ENCODE measurements at places on chromosomes 2 and 18.

DNA sequence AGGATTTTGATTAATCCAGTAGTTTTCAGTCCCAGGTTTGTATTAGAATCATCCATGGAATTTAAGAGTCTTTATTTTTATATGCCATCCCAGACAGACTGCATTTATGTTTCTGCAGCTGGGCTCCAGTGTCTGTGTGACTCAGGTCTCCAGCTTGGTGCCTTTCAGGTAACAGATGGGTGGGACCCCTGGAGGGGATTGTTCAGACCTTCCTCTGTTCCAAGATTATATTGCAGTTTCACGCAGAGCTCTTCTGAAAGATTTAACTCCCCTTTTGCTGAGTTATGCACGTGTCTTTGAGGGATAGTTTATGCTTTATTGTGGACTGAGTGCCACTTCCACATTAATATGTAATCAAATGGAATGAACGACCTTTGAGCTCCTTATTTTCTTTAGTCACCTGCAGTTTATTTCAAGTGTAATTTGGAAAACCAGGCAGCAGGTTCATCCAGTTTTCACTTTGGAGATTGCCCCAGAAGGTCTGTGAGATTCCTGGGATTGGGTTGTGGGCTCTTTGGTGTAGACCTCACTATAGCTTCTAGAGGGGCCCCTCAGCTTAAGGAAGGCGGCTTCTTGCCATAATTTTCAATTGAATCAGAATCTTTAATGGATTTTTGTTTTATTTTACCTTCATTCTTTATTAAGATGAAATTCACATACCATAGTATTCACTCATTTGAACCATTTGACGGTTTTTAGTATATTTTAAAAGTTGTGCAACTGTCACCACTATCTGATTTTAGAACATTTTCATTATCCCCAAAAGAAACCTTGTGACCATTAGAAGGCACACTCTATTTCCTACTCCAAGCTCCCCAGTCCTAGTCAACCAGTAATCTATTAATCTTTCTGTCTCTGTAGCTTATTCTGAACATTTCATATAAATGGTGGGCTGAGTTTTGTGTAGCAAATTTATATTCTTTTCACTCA, 135.0 kb downstream of the WDSUB1 start:
- no peak for DNase-seq

DNA sequence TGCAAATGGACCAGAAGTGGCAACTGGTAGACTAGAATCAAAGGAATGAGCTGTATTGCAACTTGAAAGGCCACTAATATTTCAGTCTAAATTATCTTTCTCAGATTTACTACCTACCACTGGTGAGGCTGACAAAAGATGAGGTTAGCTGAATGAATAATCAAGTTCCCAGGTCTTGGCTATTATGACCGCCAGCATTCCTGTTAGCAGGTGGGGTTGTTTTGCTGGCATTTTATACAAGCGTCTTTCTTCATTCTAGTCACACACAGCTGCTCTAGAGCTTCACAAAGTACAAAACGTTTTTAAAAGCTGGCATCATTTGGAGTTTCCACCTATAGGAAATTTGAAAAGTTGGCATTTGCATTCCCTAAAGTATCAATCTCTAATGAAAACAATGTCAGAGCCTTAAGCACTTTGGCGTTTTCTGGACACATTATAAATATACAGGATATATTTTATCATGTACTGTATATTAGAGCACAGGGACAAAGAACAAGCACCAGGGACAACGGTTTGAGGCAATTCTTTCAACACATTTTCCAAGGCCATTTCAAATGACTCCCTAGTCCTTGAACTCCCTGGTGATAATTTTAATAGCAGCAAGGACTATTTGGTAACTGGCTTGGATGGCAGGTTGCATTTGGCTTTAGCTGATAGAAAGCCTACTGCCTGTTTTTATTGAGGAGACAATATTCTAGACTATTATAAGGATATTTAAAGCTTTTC, 410.2 kb upstream of the CHST9 start:
- no peak for DNase-seq

- DNase-seq = no peak
These were observed 336.4 kb downstream of the EIPR1 start for GRCh38 chr2:3041246-3041645.

GRCh38 chr2:173241643-173242042, 113.0 kb upstream of the CDCA7 start:
- no peak for DNase-seq

DNA sequence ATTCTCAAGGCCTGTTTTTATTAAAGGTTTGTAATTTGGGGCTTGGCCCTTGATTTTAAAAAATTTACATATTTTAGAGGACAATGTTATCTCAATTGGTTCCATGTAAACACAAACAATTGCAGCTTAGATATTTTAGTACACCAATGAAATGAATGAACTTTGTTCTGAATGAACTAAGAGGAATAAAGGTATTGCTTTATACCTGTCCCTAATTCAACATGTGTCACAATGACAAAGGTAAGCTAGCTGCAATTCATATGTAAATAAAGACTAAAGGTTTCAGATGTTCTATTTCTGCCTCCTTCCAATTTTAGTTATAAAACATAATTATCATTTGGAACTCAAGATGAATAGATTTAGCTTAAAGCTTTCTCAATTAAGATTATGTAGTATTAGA, 11.4 kb downstream of the HOXD1 start:
- DNase-seq = no peak

- DNase-seq = no peak
These were observed 108.7 kb upstream of the KCTD1 start for GRCh38 chr18:26656944-26657536.

DNA sequence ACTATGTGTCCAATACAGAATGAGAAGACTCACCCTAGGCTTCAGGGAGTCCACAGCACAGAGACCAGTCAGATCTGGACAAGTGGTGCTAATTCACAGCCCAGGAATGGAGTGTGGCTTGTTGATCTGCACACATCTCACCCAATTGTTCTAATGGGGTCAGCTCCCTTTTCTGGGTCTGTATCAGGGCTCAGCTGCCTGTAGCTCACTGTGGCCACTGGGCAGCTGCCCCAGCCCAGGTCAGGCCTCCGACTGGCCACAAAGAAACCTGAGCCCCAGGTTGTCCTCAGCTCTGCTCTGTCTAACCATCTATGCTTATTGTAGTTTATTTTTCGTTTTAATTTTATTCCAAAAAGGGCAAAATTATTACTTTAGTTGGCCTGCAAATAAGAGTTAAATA, 202.3 kb upstream of the RAB6C start:
- no peak for DNase-seq

DNA sequence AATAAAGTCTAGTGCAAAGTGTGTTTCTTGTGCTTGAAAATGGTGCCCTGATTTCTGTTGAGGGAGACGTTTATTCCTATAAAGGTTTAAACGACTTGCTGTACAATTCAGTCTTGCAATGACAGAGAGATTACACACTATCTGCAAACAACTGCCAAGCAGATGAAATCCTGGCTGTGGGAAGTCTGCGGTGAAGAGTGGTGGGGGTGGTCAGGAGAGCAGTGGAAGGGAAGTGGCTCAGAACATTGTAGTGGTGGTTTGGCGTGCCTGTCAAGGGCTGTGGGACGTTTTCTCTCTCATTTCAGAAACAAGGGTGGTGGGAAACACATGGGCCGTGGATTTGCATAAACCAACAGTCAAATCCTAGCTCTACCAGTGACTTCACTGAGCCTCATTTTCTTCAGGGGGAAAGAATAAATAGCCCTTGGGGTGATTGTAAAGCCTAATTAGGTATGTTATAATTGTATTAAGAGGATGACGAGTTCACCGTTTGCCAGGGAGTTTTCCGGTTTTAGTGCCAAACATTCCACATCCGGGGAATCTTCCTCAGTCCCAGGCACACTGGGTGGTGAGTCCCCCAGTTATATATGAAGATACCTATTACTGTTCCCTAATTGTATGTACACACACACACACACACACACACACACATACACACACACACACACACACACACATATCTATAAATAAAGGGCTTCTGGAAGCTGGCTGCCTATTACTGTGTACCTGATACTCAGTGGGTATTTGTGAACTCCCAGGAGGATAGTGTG, 115.0 kb downstream of the SPTBN1 start:
- DNase-seq = peak; percentile 85

GRCh38 chr18:59833785-59834184, 66.0 kb upstream of the PMAIP1 start:
- DNase-seq = no peak

- DNase-seq = no peak
These were observed 37.1 kb downstream of the B4GALT6 start for GRCh38 chr18:31647127-31647753.

- no peak for DNase-seq
These were observed 139.3 kb upstream of the CTDP1 start for GRCh38 chr18:79540161-79540903.

DNA sequence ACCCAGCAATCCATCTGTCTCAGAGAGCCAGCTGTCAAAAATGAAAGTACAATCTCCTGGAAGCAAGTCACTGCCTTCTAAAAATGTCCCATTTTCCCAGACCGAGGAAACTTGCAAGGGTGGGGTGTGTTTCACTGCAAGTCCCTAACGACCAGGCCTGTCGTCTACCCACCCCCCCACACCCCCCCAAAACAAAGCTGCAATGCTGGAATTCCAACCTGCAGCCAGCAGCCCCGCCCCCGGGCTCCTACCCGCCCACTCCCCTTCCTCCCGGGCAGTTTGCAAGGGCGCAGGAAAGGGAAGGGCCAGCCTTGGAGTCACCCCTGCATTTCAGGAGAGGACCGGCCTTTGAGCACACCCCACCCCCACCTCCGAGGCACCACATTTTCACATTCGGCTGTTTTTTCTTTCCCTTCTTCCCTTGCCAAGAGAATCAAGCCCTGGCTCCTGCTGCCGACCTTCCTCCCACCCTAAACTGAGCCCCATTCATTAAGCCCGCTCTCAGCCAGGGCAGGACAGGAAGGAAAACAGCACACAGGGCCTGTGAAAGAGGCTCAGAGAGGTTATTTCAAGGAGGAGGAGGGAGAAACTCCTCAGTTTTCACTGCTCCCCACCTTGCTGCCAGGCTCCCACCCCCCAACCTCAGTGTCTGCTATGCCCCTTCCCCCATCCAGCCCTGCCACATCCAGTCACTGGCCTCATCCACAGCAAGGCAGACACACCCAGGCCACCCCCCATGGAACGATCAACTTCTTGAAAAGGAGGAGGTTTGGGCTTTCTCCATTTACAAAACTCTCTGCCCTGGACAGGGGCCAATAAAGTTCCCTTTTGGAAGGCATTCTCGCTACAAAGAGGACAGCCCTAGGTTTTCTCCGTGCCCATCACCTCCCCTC, 11.3 kb downstream of the SMAD7 start:
- DNase-seq = no peak

DNA sequence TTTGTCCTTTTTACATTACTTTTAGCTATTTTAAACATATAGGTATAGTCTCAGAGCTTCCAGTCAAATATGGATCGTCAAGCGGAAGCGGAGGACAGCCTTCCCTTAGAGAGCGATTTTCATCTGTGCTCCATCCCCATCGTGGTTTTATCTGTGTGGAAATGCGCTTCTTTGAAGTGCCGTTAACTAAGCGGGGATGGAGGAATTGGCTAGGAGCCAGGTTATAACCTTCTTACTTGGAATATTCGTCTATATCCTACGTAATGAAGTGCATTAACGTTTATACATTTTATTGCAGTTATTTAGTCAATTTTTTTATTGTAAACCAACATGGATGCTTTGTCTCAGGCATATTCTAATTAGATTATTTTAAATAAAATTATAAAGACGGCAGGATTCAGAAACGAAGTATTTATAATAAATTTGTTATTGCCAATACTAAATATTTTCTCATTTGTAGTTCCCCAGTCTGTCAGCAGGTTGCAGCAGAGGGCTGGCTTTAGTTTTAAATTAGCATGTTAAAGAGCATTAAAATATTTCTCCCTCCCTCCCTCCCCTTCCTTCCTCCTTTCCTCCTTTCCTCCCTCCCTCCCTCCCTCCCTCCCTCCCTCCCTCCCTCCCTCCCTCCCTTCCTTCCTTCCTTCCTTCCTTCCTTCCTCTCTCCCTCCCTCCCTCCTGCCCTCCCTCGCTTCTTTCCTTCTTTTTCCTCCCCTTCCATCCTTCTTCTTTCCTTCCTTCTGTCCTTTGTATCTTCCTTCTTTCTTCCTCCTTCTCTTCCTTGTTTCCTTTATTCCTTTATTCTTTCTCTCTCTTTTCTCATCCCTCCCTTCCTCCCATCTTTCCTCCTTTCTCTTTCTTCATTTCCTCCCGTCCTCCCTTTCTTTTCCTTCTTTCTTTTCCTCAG, 80.6 kb upstream of the DOCK10 start:
- no peak for DNase-seq

- DNase-seq = no peak
These were observed 137.0 kb downstream of the NCKAP5 start for GRCh38 chr2:133431289-133431688.

DNA sequence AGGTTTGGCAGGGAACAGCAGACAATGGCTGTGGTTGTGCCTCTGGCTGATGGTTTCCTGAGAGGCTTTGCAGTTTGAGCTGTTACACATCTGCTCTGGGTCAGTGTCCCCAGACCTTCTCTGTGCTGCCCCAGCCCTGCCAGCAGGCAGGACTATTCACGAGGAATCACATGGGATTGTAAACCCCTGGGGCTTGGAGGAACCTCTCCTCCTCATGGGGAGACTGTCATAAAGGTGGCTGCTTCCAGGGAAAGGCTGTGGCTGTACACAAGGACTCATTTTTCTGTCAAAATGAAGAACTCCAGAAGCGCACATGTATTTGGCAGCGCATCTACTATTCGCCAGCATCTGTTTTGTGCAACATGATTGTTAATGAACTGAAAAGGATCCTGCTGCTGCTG, 142.6 kb upstream of the CYP1B1 start:
- DNase-seq = no peak

GRCh38 chr2:221844212-221845020, 272.3 kb upstream of the EPHA4 start:
- DNase-seq = no peak

DNA sequence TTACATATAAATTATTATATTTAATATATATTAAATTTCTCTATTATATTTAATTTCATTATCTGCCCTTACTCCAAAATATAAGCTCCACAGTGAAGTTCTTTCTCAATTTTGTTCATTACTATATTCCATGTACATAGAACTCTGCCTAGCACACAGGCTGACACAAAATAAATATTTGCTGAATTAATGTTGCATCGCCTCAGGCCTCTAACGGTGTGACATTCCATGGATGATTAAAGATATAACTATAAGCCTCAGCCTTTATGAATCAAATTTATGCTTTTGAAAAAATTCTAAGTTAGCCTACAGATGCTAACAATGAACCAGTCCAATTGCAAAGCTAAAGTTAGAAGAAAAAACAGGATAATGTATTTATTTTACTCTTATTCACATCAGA, 1337.2 kb upstream of the NRXN1 start:
- no peak for DNase-seq

DNA sequence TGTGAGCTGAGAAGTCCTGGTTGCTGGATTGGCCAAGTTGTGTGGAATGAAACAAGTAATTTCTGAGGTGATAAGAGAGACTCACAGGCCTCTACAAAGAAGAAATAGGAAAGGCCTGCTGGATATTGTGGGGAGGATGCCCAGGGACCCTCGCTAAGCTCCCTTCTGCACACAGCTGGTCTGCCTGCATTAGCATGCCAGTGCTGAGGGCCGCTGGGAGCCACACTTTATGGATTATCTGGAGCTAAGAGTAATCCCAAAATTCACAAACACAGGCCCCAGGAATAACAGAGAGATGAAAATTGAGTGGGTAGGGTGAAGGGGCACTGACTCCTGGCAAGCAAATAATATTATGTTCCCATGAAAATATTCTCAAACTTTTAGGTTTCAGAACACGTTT, 114.9 kb upstream of the SIX3 start:
- DNase-seq = no peak

GRCh38 chr2:75064691-75065396, 106.4 kb downstream of the POLE4 start:
- DNase-seq = no peak

All from AG09309 (cell line).